ENCODE measurements at places on chromosomes 6 and 20. TPM values are rescaled to one million over a fixed set of nuclear protein-coding genes. Genes with fewer than 3 reads are reported as not detected.

HFE gene
- 7.1 TPM for total RNA-seq

PLN gene
- total RNA-seq: 6.5 TPM

C6orf163 gene
- total RNA-seq: 0.83 TPM

KCNQ2 gene
- total RNA-seq: not detected

SLC4A11 gene
- 1.2 TPM for total RNA-seq

PAK5 gene
- not detected for total RNA-seq

PRL gene
- not detected for total RNA-seq

FLRT3 gene
- total RNA-seq: 2.6 TPM

SLCO4A1 gene
- not detected for total RNA-seq

HCK gene
- not detected for total RNA-seq

SLC22A2 gene
- total RNA-seq: not detected

NEU1 gene
- 54.9 TPM for total RNA-seq

ULBP1 gene
- not detected for total RNA-seq

CFAP61 gene
- total RNA-seq: not detected

FKBP1C gene
- total RNA-seq: 0.23 TPM

MOCS1 gene
- 11.3 TPM for total RNA-seq
